Naive thymus-derived CD4-positive, alpha-beta T cell (primary cell): ENCODE measurements at places on chromosomes 7 and 10.

GRCh38 chr10:102118867-102119266 is 1.3 kb downstream of the LDB1 start:
- peaks cover 42% of the 10 kb centered on the region for H3K4me1 ChIP-seq
- peak overlapping the region; percentile 90 for H3K4me3 ChIP-seq
- H3K27ac ChIP-seq = peak overlapping the region; percentile 97
- H3K36me3 ChIP-seq = no peaks in the 10 kb centered on the region
- H3K27me3 ChIP-seq = no peaks in the 10 kb centered on the region
- no peak for DNase-seq

GRCh38 chr7:25093268-25093826 is 31.7 kb downstream of the CYCS start:
- no peaks in the 10 kb centered on the region for H3K27me3 ChIP-seq
- H3K4me1 ChIP-seq = no peaks in the 10 kb centered on the region
- H3K36me3 ChIP-seq = no peaks in the 10 kb centered on the region
- no peak overlapping the region for H3K27ac ChIP-seq
- peak; percentile 80 for DNase-seq

GRCh38 chr10:85635650-85636049 is 730.9 kb downstream of the GRID1 start:
- no peak overlapping the region for H3K27ac ChIP-seq
- H3K4me1 ChIP-seq = peaks cover 11% of the 10 kb centered on the region
- H3K4me3 ChIP-seq = no peak overlapping the region
- no peaks in the 10 kb centered on the region for H3K36me3 ChIP-seq

DNA sequence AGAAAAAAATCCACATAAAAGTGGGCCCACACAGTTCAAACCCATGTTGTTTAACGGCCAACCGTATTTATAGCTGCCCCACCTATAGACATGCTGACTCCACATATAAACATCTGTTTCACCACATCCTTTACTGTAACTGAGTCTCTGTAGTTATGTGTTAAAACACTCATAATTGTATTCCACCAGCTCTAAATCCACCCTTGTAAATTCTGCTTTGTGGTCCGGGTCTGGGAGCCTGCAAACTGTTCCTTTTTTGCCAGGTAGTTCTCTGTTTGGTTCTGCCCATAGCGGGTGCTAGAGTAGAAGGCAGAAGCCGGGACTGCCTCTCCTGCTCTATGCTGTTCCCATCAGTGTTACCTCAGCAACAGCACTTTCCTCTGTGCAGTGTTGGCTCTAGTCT is 20.2 kb upstream of the FHIP2A start:
- DNase-seq = no peak
- no peaks in the 10 kb centered on the region for H3K27me3 ChIP-seq
- no peak overlapping the region for H3K27ac ChIP-seq
- H3K4me1 ChIP-seq = peaks cover 9% of the 10 kb centered on the region

DNA sequence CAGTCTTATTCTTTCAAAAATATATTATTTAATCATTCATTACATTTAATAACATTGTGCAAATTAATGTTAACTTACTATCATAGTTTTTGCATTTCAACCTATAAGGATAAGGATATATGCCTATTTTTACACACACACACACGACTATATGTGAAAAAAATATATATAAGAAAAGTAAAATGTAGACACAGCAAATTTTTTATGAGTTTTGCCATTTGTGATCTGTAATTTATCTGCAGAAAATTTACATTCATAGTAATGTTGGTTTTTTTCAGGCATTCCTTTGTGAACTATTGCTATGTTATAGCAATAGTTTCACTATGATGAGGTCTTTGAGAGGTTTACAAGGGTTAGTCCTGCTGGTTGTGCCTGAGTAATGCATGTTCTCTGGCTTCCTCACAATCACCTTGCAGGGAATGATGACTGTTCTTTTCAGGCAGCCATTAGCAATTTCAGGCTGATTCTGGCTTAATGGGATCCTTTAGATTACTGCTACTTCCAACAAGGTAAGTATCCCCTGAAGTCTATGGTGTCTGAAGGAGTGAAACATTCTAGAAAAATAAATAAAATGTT is 183.7 kb upstream of the CDK1 start:
- no peak overlapping the region for H3K27ac ChIP-seq
- H3K4me3 ChIP-seq = no peak overlapping the region
- H3K27me3 ChIP-seq = no peaks in the 10 kb centered on the region
- DNase-seq = no peak

DNA sequence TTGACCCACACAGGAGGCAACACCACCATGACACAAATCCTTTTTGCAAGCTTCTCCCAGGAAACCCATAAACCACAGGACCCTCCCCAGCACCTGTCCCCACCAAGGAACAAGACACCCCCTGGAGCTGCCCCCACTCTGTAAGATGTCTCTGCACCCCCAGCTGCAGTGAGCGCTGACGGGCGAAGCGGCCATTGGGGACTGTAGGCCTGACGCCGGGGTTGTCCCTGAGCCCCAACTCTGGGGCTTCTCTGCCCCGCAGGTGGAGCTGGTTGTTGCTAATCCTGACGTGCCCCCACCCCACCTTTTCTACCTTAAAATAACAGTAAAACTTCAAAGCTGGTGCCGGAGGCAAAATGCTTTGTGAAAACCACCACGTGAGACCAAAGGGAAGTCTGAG is 94.7 kb upstream of the PPP2R2D start:
- no peaks in the 10 kb centered on the region for H3K4me1 ChIP-seq
- H3K27me3 ChIP-seq = no peaks in the 10 kb centered on the region
- H3K27ac ChIP-seq = no peak overlapping the region
- no peak for DNase-seq
- no peaks in the 10 kb centered on the region for H3K36me3 ChIP-seq
- no peak overlapping the region for H3K4me3 ChIP-seq

GRCh38 chr10:42519079-42519478 is 119.3 kb downstream of the ZNF33B start:
- no peak for DNase-seq
- no peaks in the 10 kb centered on the region for H3K27me3 ChIP-seq
- peaks cover 37% of the 10 kb centered on the region for H3K36me3 ChIP-seq
- H3K27ac ChIP-seq = no peak overlapping the region

- no peak for DNase-seq
- H3K4me1 ChIP-seq = no peaks in the 10 kb centered on the region
- no peak overlapping the region for H3K27ac ChIP-seq
- no peaks in the 10 kb centered on the region for H3K36me3 ChIP-seq
- no peaks in the 10 kb centered on the region for H3K27me3 ChIP-seq
- no peak overlapping the region for H3K4me3 ChIP-seq
Measured at GRCh38 chr10:63683223-63683622, 162.0 kb downstream of the REEP3 start.

- no peak overlapping the region for H3K27ac ChIP-seq
- H3K27me3 ChIP-seq = no peaks in the 10 kb centered on the region
- DNase-seq = no peak
Measured at GRCh38 chr7:85927226-85927625, 716.5 kb upstream of the GRM3 start.

DNA sequence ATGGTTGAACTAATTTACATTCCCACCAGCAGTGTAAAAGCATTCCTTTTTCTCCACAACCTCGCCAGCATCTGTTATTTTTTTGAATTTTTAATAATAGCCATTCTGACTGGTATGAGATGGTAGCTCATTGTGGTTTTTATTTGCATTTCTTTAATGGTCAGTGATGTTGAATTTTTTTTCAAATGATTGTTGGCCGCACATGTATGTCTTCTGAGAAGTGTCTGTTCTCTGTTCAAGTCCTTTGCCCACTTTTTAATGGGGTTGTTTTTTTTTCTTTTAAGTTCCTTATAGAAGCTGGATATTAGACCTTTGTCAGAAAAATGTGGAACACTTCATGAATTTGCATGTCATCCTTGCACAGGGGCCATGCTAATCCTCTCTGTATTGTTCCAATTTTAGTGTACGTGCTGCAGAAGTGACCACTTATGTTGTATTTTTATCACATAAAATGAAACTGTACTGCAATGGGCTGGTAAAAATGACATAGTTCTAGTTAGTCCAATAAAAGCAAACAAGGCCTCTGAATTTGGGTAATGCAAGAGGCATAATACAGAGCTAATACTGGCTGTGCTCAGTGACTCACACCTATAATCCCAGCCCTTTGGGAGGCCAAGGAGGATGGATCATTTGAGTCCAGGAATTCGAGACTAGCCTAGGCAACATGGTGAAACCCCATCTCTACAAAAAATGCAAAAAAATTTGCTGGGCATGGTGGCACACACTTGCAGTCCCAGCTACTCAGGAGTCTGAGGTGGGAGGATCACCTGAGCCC is 70.3 kb downstream of the ABI1 start:
- H3K27ac ChIP-seq = no peak overlapping the region
- no peak overlapping the region for H3K4me3 ChIP-seq
- peaks cover 10% of the 10 kb centered on the region for H3K4me1 ChIP-seq
- H3K27me3 ChIP-seq = no peaks in the 10 kb centered on the region
- H3K36me3 ChIP-seq = no peaks in the 10 kb centered on the region
- no peak for DNase-seq

DNA sequence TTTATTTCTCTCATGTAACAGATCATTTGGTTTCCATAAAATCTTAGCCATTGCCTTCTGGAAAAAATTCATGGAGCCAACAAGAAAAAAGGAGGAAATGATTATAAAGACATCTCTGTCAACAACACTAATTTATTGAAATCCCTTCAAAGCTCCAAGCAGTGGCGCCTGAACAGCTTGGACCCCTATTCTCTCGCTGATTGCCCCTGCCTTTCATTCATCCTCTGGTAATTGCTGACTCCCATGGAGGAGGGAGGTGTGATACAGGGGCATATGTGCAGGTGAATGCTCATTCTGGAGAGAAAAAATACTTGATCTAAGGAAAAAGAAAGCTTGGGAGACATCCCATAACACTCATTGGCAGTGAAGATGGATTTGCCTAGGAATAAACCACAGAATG is 345.5 kb downstream of the FGFR2 start:
- no peak overlapping the region for H3K4me3 ChIP-seq
- H3K4me1 ChIP-seq = no peaks in the 10 kb centered on the region
- no peak for DNase-seq
- no peak overlapping the region for H3K27ac ChIP-seq

GRCh38 chr10:131852176-131852822 is 48.5 kb upstream of the PPP2R2D start:
- H3K36me3 ChIP-seq = no peaks in the 10 kb centered on the region
- H3K27me3 ChIP-seq = no peaks in the 10 kb centered on the region
- H3K4me3 ChIP-seq = no peak overlapping the region
- DNase-seq = no peak

DNA sequence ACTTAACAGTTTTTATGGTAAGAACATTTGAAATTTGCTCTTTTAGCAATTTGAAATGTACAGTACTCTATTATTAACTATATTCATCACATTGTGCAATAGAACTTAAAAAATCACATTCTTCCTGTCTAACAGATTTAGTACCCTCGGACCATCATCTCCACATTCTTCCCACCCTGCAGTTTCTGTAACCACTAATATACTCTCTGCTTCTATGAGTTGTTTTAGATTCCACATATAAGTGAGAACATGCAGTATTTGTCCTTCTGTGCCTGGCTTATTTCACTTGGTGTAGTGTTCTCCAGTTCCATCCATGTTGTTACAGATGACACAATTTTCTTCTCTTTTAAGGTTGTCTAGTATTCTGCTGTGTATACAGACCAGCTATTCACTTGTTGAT is 88.9 kb upstream of the SEC61G start:
- no peak for DNase-seq
- H3K36me3 ChIP-seq = no peaks in the 10 kb centered on the region
- no peak overlapping the region for H3K27ac ChIP-seq
- H3K4me1 ChIP-seq = no peaks in the 10 kb centered on the region
- no peak overlapping the region for H3K4me3 ChIP-seq

DNA sequence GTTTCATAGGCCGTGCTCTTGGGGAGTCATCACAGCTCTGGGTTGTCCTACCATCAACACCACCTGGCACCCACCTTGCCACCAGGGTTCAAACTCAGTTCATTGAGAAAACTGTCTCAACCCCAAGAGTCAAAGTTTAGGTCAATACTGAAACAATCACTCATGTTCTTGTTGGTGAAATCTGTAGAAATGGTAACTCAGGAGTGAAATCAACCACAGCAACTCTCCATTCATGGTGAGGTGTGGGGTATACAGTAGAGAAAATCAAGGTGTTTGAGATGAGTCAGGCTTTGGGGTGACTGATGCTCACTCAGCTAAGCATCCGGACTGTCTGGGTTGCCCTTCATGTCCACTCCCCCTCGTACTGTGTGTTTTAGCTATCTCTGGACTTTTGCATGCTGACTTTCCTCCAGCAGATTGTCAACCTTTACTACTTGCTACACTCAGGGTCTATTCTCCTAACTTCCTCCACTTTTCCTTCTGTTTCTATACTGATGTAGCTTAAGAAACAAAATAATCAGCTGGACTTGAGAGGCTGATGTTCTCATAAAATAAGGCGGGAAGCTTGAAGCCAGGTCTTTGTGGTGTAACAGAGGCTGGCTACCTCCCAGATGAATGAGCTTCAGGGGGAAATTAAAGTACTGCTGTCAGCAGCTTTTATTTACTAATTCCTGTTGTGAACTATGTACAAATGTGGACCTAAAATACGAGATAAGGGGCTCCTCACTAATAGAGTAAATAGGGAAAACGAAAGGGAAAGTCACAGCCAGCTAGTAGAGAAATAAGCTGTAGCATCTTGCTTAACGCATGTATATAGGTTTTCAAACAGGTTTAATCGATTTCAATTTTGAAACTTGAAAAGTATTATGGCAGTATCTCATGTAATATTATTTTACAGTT is 173.6 kb upstream of the AKR1E2 start:
- H3K27ac ChIP-seq = no peak overlapping the region
- H3K4me3 ChIP-seq = no peak overlapping the region
- H3K36me3 ChIP-seq = no peaks in the 10 kb centered on the region
- no peaks in the 10 kb centered on the region for H3K4me1 ChIP-seq

- H3K4me3 ChIP-seq = no peak overlapping the region
- H3K27ac ChIP-seq = no peak overlapping the region
- no peaks in the 10 kb centered on the region for H3K4me1 ChIP-seq
- no peaks in the 10 kb centered on the region for H3K36me3 ChIP-seq
Measured at GRCh38 chr7:391411-391951, 101.5 kb downstream of the FOXL3 start.

DNA sequence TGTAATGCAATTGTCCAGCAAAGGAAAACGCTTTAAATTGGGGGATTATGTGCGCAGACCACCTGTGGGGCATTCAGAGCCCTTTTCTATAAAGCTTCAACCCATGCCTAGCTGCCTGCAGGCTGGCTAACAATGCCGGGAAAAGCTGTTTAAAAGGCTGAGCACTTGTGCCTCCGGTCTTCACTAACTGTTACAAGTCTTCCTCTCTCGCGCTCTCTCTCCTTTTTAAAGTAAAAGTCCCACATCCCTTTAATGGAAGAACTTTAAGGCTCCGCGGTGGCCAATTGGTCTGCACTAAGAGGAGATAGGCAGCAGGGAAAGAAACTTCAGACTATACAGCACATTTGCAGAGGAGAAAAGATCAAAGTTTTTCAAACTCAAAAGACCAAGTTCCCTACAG is 4.6 kb downstream of the FZD8 start:
- H3K27ac ChIP-seq = no peak overlapping the region
- H3K4me3 ChIP-seq = no peak overlapping the region
- no peaks in the 10 kb centered on the region for H3K4me1 ChIP-seq
- H3K36me3 ChIP-seq = no peaks in the 10 kb centered on the region
- H3K27me3 ChIP-seq = no peaks in the 10 kb centered on the region
